ENCODE measurements at places on chromosomes 1 and 21. TPM values are rescaled to one million over a fixed set of nuclear protein-coding genes. Genes with fewer than 3 reads are reported as not detected.

Gene TRIM63
- total RNA-seq = 0.12 TPM

Gene GBP7
- not detected for total RNA-seq

Gene REN
- total RNA-seq = 0.29 TPM

Gene HUNK
- 0.48 TPM for total RNA-seq

Gene PLPP3
- 14.2 TPM for total RNA-seq

Gene PRDM16
- not detected for total RNA-seq

Gene CFHR5
- not detected for total RNA-seq

Gene KCNA3
- under 0.01 TPM for total RNA-seq

Gene IGSF21
- not detected for total RNA-seq

Gene DEDD
- 23.1 TPM for total RNA-seq

Gene TMEM79
- total RNA-seq = 2.4 TPM

Gene TP73
- total RNA-seq = not detected

Gene DENND2C
- 0.29 TPM for total RNA-seq

Gene FCRL5
- total RNA-seq = not detected

Gene DTL
- 28.0 TPM for total RNA-seq

Gene CFAP107
- total RNA-seq = not detected

Gene RNF11
- total RNA-seq = 147 TPM

Gene AADACL3
- not detected for total RNA-seq

Gene TBCE
- total RNA-seq = 18.1 TPM

Gene KCNK1
- total RNA-seq = 0.12 TPM

Gene ARPC5
- 182 TPM for total RNA-seq

Gene OR14K1
- total RNA-seq = not detected

Gene PODN
- not detected for total RNA-seq

Gene GIPC2
- under 0.01 TPM for total RNA-seq

Gene SYDE2
- total RNA-seq = 0.78 TPM

All from RPMI7951 (cell line).